ENCODE measurements at places on chromosomes 3 and 15.
A peak's percentile ranks its signal among the peaks of the same experiment; 100 is the strongest.

DNA sequence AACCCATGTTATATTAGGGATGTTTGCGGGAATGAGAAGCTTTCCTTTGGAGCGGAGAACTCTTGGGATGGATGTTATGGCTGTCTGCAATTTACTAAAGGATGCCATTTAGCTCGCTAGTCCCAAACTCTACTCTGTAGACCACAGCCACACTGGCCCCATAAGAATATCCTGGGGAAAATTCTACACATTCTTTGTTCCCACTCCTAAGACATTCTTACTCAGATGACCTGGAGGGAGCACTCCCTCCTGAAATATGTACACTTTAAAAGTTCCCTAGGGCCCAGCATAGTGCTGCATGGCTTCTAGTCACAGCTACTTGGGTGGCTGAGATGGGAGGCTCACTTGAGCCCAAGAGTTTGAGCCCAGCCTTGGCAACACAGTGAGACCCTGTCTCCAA lies 288.7 kb upstream of the RORA start:
- DNase-seq: no peak

GRCh38 chr15:74903676-74904075 lies 3.0 kb downstream of the FAM219B start:
- DNase-seq: no peak

GRCh38 chr3:140205598-140205997 lies 270.6 kb downstream of the CLSTN2 start:
- no peak for DNase-seq

GRCh38 chr3:149512073-149512782 lies 37.7 kb downstream of the TM4SF4 start:
- DNase-seq: peak; percentile 74

GRCh38 chr3:179608931-179609720 lies 4.5 kb downstream of the NDUFB5 start:
- DNase-seq: no peak

DNA sequence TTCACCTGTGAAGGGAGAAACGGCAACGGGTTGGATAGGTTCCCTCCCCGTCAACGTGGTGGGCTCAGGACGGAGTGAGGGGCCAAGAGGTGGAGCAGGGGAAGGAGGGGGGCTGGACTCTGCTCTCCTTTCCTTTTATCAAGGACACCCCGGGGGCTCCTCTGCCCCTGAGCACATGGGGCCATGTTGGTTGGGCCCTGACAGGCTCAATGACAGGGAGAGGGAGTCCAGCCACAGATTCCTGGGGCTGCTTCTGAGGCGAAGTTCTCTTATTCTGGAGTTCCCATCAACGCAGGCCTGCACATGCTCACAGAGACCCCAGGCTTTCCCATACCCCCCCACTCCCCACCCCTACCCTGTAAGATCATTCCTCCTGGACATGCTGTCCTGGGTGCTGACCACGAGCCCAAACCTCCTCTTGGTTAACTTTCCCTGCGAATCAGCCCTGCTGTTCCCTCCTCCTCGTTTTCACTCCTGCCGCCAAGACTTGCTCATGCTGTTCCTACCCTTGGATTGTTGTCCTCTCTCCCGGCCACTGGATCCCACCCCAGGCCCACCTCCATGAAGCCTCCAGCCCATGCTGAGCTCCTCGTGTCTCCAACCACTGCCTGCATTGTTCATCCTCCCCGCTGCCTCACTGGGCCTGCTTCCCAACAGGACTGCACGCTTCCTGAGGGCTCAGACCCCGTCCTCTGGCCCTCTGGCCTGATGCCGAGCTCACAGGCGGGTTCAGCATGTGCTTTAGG lies 61.2 kb downstream of the SENP2 start:
- no peak for DNase-seq

DNA sequence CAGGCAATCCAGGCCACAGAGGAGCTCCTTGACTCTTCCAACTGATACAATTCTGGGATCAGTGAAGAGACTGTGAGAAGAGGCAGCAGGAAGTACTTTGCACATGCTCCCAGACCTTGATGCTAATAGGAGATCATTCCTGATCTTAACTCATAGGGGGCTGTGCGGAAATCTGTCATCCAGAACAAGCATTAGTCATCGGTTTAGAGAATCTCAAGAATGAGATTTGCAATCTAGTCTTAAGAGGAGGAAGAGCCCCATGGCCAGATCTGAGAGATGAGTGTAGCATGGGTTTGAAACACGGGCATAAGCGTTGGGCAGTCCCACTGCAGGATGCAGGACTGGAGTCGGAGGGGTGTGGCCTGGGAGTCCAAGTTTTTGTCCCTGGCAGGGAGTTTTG lies 1081.1 kb downstream of the NAALADL2 start:
- DNase-seq: peak; percentile 80

DNA sequence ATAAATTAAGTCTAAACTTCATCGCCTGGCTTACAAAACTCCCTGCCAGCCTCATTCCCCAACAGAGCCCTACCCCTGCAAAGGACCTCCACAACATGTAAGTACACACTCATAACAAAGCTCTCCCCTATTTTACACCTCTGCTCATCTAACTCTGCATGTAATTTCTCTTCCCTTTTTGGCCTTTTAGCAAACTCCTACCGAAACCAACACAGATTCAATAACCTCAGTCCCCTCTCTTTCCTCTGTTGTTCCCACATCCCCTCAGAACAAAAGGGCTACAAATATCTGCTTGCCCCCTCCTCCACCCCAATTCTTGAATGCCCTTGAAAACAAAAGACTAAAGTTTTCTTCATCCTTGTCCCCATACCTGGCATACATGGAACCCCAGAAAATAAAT lies 662 bp downstream of the UBL7 start:
- DNase-seq: no peak

DNA sequence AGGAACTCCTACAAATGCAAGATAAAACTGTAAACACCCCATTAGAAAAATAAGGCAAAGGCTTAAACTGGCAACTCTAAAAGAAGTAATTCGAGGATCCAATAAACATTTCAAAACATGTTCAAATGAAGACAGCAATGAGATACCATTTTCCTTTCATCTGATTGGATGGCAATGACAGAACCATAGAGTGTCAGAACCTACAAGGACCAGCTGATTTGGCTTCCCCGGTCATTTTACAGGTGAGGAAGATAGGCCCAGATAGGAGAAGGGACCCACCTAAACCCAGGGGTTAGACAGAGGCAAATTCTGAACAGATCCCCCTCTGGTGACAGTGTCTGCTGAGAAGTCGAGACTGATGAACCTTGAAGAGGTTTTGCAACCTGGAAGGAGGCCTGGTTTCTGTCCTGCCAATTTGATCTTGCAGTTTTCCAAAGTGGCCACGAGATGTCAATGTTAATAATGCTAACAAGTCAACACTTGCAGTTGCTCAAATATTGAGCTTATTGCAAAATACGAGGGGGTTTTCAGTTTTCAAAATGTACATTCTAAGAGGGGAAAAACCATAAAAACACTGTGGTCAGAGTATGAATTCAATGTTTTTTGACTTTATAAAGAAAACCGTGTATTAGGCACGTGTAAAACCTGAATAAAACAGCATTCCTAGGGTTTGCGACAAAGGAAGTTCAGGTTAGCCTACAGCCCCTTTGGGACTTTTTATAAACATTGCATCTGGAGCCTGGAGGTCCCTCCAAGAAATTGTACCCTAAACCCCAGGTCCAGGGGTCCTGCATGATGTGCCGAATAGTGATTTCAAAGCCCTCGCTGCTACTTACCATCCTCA lies 21.5 kb downstream of the CFAP161 start:
- peak; percentile 36 for DNase-seq

GRCh38 chr15:59594493-59594942 lies 17.1 kb upstream of the GCNT3 start:
- DNase-seq: peak; percentile 71

DNA sequence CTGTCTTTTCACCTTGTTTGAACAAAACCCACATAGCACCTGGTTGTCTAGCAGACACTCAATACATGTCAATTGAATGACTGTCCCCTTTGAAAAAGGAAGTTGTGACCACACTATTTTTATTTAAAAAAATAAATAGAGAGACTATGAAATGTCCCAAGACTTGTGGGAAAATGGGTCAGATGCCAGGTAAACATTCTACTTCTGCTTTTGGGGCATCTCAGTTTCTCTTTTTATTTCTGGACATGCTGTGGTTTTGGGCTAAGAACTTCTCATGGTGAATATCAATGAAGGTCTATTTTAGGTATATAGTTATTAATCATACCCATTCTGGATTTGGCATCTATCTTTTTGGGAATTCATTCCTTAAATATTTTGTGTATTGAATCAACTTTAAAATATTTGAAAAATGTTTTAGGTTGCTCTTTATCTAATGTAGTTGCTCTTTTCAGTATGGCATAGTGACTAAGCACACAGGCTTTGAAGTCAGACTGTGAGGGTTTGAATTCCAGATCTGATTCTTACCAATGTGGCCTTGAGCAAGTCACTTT lies 4.4 kb downstream of the TMEM45A start:
- DNase-seq: peak; percentile 12

DNA sequence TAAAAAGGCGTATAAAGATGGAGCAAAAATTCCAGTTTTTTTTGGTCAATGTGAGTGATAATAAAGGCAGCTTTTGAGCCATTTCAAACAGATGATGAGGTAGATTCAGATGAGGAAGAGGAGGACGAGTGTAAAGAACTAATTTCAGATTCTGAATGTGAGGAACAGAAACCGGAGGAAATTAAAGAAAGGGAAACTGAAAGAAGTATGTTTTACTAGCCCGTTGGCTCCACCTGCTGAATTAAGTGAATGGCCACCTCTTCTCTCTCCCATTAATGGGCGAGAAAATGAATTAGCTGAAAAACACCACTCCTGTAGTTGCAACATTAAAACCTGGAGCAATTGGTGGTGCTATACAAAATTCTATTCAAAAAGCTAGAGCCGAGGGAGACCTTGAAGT lies 55.4 kb downstream of the CYP19A1 start:
- no peak for DNase-seq

DNA sequence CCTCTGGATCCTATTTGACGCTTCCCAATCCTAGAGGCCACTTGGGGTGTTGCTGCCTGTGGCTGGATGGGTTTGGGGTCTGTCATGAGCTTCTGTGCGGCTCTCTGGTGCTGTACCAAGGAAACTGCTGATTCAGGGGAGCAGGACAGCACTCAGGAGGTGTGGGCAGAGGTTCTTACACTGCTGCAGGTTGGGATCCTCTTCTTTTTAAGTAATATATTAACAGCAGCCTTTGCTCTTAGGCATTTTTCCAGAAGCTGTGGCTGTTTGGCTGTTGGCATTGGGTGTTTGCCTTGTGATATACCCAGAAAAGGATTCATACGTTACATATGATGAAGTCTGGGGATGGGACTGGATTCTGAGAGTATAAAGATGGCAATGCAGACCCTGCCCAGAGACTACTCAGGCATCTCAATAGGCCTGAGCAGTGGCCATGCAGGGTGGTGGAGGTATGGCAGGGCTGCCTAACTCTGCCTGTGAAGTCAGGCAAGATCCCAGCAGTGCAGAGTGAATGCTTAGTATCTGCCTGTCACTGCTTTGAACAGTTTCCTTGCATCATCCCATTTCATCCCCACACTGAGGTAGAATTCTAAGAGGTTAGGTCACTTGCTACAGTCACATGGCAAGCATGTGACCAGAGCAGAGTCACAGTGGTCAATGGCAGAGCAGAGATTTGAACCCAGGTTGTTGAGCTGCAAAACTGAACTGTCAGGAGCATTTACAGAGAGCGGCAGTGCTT lies 3.9 kb downstream of the ABHD6 start:
- DNase-seq: peak; percentile 23

GRCh38 chr15:72958634-72959033 lies 93.6 kb upstream of the NEO1 start:
- DNase-seq: no peak

- peak; percentile 90 for DNase-seq
Observed at GRCh38 chr3:72274493-72275330, 489.8 kb upstream of the PROK2 start.

DNA sequence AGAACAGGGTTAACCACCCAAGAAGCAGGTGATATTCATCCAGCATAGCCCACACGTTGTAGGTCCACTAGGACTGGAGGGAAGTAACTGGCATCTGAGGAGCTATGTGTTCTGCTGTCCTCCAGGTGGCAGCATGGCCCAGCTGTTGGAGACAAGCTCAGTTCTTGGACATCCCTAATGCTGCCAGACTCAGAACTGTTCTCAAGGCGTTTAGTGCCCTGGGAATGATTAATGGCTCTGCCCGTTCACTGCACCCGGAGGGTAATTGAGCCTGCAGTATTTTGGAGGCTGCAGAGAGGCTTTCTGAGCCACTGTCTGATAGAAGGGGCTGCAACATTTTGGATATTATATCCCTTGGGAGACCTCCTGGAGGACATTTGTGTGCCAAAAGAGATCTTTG lies 521.3 kb upstream of the SEMA6D start:
- peak; percentile 83 for DNase-seq

DNA sequence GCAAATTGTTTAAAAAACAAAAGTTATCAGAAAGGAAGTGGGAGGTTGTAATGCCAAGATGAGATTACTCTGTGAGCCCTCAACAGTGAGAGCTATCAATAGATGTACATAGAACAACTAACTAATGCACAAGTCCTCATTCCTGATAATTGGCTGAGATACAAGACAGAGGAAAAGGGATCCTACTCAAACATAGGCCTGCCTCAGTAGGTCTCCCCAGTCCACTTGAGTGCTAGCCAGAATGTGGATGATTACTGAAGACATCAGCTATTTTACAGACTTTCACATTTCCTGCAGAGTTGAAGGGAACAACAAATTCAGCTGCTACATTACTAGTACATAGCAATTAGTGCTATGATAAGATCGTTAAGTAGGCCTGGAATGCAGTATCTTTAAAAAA lies 981.9 kb downstream of the TUSC7 start:
- DNase-seq: no peak

DNA sequence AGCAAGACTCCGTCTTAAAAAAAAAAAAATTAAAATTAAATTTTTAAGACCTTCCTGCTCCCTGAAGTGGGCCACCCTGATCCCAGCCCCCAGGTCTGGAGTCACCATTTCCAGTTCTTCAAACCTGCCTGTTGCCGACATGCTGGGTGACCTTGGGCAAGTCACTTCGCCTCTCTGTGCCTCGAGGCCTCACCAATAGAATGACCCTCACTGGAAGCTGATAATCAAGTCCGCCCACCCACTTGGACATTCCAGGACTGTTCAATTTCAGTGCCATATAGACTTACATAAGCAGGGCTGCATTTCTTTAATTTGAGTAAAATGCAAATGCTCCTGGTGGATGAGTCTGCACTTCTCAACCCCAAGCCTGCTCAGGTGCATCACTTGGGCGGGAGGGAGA lies 39.3 kb upstream of the FURIN start:
- no peak for DNase-seq

GRCh38 chr15:57500256-57500655 lies 91.4 kb upstream of the MYZAP start:
- no peak for DNase-seq

DNA sequence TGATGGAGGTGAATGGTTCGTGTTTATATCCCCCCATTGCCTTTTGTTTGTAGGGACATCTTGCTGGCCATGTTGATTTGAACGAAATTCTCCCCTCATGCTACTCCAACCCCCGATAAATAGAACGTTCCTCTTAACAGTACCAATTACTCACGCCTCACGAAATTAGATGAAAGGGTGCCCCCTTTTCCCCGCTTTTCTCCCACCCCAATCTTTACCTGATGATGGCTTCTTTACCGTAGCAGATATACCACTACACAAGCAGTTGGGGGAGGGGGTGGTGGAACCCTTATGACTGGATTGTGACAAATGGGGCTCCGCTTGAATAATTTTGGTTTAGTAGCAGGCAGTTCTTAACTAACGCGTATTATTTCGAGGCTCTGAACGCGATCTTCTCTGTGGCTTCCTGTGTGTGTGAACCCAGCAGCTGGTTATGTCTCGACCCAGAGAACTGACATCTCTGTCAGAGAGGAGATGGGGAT lies 1.1 kb downstream of the PIAS1 start:
- DNase-seq: peak; percentile 63

GRCh38 chr15:26082221-26083109 lies 219.3 kb upstream of the ATP10A start:
- peak; percentile 90 for DNase-seq

GRCh38 chr15:87736891-87737389 lies 519.6 kb downstream of the NTRK3 start:
- no peak for DNase-seq
